T follicular helper cell (primary cell): ENCODE measurements at places on chromosomes 2 and 18.

DNA sequence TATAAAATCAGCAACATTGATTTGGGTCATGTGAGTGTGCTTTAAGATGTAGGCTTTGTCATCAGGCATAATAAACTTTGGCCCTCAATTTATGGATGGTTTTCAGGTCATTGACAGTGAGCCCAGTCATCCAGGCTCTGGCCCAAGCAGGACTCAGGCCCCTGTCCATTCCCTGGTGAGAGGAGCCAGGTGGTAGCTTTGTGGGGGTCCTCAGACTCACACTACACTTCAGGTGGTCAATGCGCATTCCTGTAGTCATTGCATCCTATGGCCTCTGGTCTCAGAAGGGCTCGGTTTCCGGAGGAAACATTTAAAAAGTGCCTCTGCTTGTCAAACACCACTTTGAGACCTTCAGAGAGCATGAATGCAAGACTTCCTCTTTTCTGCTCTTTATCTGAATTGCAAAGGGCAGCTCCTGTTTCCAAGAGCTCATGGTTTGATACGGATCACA lies 20.2 kb downstream of the LGALSL start:
- no peak for DNase-seq

GRCh38 chr2:166647935-166648334 lies 153.9 kb upstream of the SCN7A start:
- no peak for DNase-seq

- no peak for DNase-seq
Observed at GRCh38 chr2:79831961-79832360, 319.1 kb downstream of the CTNNA2 start.

GRCh38 chr2:234426616-234427015 lies 70.3 kb downstream of the ARL4C start:
- DNase-seq = no peak
